Chondrocyte (in vitro differentiated cells): ENCODE measurements at places on chromosomes 4 and X.

GRCh38 chrX:139508099-139508498, 22.4 kb upstream of the F9 start:
- H3K27ac ChIP-seq: no peak overlapping the region
- no peak overlapping the region for H3K4me3 ChIP-seq
- H3K36me3 ChIP-seq: no peaks in the 10 kb centered on the region
- H3K4me1 ChIP-seq: no peaks in the 10 kb centered on the region
- DNase-seq: no peak

DNA sequence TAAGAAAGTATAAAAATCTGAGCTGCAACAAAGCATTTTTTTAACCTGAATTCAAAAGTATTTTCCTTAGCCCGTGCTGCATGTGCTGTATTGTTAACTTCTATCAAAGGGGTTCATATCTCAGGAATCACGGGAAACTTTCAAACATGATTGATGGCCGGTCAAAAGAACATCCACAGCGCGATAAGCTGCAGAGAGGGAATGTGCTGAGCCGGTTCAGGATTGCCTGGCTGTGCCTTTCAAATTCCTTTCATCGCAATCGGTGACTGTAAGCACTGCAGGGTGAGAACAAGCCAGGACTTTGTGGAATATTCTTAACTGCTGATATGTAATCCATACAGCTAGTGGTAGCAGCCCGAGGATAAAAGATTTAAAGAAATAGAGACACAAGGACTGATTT, 210.9 kb upstream of the NOCT start:
- no peak overlapping the region for H3K27ac ChIP-seq
- no peak for DNase-seq
- H3K27me3 ChIP-seq: peaks cover 17% of the 10 kb centered on the region
- H3K4me1 ChIP-seq: peaks cover 6% of the 10 kb centered on the region
- H3K36me3 ChIP-seq: no peaks in the 10 kb centered on the region
- peak overlapping the region; percentile 28 for H3K4me3 ChIP-seq

GRCh38 chr4:186192066-186192612, 772 bp downstream of the CYP4V2 start:
- peak overlapping the region; percentile 89 for H3K27ac ChIP-seq
- no peaks in the 10 kb centered on the region for H3K27me3 ChIP-seq
- peaks cover 19% of the 10 kb centered on the region for H3K4me1 ChIP-seq
- peak overlapping the region; percentile 86 for H3K4me3 ChIP-seq
- peaks cover 4% of the 10 kb centered on the region for H3K36me3 ChIP-seq

DNA sequence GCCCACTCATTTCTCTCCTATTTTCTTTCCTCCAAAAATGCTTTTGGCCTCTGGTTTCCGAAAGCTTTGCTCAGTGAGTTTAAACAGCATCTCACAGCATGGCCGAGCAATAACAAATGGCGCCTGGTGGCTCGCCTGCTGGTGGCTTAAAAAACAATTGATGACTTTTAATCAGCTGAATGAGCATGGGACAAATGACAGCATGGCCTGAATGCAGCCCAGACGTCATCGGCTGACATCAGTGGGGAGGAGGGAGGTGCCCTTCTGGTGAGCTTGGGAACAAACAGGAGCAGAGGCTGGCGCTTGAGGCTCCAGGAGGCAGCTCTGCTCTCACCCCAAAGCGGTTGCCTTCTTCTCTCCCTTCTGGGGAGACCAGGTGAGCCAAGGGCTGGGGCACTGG, 286.4 kb downstream of the BCOR start:
- no peak overlapping the region for H3K4me3 ChIP-seq
- no peaks in the 10 kb centered on the region for H3K36me3 ChIP-seq
- no peaks in the 10 kb centered on the region for H3K27me3 ChIP-seq
- no peak overlapping the region for H3K27ac ChIP-seq
- no peak for DNase-seq

- H3K27me3 ChIP-seq: peaks cover 16% of the 10 kb centered on the region
- H3K4me1 ChIP-seq: no peaks in the 10 kb centered on the region
- no peak for DNase-seq
- no peak overlapping the region for H3K4me3 ChIP-seq
- H3K36me3 ChIP-seq: no peaks in the 10 kb centered on the region
Measured at GRCh38 chr4:70203601-70204000, 8.1 kb downstream of the ODAM start.

DNA sequence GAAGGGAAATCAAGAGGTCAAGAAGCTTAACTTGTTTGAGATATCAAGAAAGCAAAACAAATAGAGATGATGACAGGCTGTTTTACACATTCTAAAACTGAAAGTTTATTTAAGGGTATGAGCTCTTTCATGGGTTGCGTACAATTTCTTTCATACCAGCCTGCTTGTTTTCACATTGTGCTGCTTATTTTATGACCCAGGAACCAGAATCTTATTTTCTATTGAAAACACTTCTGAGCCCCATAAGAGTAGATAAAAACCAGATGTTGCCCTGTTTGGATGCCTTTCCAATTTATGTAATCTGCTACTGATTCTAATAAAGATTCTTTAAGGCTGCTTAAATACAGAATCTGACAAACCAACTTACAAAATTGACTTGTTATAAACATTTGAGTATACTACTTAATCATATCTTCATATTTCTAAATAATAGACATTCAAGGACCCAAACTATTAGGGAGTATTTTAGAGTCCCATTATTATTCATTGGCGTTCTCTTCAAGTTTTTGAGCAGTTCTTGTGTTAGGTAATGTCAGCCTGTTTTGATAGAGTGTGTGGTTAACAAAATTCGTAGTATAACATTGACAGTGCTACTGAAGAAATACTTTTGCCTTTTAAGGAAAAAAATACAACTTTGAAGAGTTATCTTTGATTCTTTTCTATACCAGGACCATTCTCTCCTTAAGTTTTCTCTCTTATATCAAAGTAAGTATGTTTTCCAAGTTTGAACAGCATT, 74.4 kb downstream of the PDLIM5 start:
- peak overlapping the region; percentile 31 for H3K4me3 ChIP-seq
- H3K27me3 ChIP-seq: no peaks in the 10 kb centered on the region
- peak overlapping the region; percentile 78 for H3K27ac ChIP-seq
- H3K4me1 ChIP-seq: peaks cover 89% of the 10 kb centered on the region
- H3K36me3 ChIP-seq: peaks cover 15% of the 10 kb centered on the region
- no peak for DNase-seq

DNA sequence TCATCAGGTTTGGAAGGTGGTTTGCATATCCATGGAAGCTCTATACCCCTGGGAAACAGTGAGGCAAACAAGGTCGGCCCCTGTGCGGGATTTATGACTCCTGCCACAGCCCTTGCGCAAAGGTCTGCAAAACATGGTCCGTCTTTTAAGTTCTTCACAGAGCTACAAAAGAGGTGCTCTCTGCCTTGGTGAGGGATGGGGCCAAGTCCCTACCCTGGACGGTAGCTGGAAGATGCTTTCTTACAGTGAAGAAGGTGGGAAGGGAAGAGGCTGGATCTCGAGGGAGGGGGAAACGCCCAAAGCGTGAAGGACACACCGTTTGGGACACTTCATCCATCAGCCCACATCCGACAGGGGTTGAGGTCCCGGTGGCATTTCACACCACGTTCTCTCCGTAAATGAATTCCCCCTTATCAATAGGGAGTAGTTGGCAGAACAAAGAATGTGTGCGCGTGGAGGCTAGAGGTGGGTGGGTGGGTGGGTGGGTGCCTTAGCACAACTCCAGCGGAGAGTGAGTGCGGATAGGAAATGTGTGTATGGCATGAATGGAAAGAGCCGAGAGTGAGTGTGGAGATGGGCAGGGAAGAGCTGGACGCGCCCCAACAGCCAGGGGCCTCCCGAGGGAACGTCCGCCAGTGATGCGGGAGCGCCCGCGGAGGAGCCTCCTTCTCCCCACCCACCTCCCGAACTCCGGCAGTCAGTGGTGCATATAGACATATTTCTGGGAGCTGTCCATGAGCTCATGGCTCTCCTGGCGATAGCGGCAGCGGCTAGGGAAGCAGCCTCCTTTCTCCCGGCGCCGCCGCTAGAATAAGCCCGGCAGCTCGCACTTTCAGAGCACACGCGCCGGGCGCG, 68.3 kb downstream of the LARP7 start:
- H3K36me3 ChIP-seq: peaks cover 3% of the 10 kb centered on the region
- peak overlapping the region; percentile 69 for H3K4me3 ChIP-seq
- H3K27ac ChIP-seq: no peak overlapping the region
- H3K27me3 ChIP-seq: peaks cover 59% of the 10 kb centered on the region

DNA sequence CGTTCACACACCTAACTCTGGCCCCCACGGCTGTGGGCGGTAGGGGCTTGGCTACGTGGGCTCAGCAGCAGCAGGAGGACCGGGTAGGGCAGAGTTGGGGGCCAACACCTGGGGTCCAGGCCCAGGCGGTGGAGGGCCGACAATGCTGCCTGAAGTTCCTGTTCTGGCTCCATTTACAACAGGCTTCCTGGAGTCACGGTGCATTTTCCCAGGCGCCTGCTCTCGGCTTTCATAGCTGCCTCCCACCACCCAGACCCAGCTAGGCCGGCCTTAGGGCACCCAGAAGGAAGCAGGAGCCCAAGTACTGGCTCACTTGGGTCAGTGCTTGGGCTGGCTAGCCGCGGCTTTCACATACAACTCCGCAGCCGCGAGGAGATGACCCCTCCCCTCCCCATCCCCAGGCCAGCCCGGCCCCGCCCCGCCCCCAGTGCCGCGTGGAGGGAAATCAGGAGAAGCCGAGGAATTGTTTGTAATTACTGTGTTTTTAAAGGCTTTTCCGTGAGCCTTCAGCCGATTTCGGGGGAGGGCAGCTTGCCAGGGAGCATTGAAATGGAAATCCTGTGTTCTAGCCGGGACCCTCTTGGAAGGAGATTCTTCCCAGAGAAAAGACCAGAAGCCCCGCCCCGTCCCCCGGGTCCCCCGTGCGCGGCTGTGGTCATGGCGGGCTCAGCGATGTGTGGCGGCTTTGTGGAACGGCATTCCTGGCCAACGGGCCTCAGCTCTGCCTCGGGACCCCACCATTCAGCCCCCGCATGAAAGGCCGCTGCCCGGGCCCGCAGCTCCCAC, 28.5 kb downstream of the PJA1 start:
- H3K4me1 ChIP-seq: peaks cover 15% of the 10 kb centered on the region
- no peaks in the 10 kb centered on the region for H3K27me3 ChIP-seq
- DNase-seq: peak; percentile 83
- H3K27ac ChIP-seq: peak overlapping the region; percentile 84
- H3K4me3 ChIP-seq: peak overlapping the region; percentile 30

GRCh38 chrX:154025230-154025629, 5.5 kb upstream of the IRAK1 start:
- H3K27me3 ChIP-seq: no peaks in the 10 kb centered on the region
- H3K36me3 ChIP-seq: peaks cover 3% of the 10 kb centered on the region
- H3K27ac ChIP-seq: no peak overlapping the region
- no peak for DNase-seq

GRCh38 chrX:46628460-46629371, 55.2 kb downstream of the CHST7 start:
- no peak overlapping the region for H3K4me3 ChIP-seq
- peaks cover 10% of the 10 kb centered on the region for H3K4me1 ChIP-seq
- no peaks in the 10 kb centered on the region for H3K36me3 ChIP-seq
- H3K27me3 ChIP-seq: no peaks in the 10 kb centered on the region

DNA sequence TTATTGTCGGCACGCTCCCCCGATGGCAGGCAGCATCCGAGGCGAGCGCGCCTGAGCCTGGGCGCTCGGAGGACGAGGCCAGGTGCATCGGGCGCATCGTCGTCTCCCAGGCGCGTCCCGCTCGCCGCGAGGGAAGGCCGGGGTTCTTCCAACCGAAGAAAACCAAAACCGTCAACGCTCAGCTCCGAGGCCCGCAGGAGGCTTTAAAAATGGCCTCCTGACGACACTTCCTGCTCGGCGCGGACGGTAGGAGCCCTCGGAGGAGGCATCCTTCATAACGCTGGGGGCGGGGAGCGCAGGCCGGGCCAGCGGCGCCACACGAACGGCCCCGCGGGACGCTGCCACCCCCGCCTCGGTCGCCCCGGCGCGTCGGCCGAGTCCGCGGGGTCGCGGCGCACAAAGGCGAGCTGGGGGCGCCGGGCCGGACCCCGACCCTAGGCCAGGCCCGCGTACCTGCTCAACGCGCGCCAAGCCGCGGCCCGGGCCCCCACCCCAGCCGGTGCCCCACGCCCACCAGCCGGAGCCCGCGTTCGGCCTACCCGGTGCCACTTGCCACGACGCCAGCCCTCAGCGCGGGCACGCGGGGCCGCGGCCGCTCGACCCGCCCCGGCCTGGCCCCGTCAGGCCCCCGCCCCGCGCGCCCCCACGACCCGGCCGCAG, 501 bp downstream of the ZNF518B start:
- DNase-seq: no peak
- peaks cover 26% of the 10 kb centered on the region for H3K36me3 ChIP-seq
- no peaks in the 10 kb centered on the region for H3K27me3 ChIP-seq

DNA sequence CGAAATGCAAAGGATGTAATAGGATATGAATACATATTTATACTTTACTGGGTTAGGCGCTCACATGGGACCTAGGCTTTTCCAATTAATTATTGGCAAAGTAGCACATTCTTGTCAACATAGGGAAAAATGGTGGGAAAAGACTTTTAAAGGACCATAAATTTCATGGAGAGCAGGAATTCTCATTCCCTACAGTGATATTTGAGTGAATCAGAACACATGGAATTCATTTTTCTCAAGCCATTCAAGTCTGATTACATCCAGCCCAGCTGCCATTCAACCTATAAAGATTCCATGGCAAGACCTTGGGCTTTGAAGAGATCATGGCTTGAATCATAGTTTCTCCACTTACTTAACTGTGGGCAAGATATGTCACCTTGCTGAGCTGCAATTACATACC, 150.4 kb downstream of the SOWAHB start:
- no peak for DNase-seq
- H3K4me1 ChIP-seq: peaks cover 77% of the 10 kb centered on the region
- H3K36me3 ChIP-seq: peaks cover 5% of the 10 kb centered on the region
- no peak overlapping the region for H3K4me3 ChIP-seq

- H3K4me3 ChIP-seq: no peak overlapping the region
- peaks cover 9% of the 10 kb centered on the region for H3K27me3 ChIP-seq
- no peak overlapping the region for H3K27ac ChIP-seq
- no peaks in the 10 kb centered on the region for H3K36me3 ChIP-seq
Measured at GRCh38 chr4:64718091-64718490, 308.8 kb upstream of the TECRL start.

DNA sequence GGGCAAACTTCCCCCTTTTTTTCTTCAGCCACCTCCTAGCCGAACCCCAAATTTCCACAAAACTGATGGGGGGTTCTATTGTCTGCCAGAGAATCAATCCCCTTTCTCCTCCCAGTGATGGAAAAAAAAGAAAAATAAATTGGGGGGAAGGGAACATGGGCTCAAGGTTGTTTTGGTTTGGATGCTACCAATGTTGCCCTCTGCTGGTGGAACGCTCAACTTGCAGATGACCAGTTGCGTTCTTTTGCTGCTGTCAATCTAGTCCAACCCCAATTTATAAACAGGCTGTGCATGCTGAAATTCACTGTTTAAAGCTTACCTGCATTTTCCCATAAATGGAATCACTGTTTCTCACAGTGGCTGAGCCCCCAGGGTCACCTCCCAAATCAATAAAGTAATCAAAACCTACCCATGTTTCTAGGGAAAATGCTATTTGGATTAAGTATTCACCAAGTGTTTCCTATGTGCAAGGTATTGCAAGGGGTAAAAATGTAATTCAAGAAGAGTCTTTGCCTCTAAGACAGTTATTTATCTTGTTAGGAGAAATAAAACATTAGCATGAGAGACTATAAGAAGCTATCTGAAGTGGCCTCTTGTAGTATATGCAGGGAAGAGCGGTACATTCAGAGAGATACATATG, 116.7 kb upstream of the TMEM164 start:
- H3K4me1 ChIP-seq: peaks cover 6% of the 10 kb centered on the region
- H3K27me3 ChIP-seq: peaks cover 7% of the 10 kb centered on the region
- H3K27ac ChIP-seq: no peak overlapping the region
- H3K36me3 ChIP-seq: no peaks in the 10 kb centered on the region
- DNase-seq: no peak

- H3K4me3 ChIP-seq: no peak overlapping the region
- DNase-seq: no peak
- H3K27me3 ChIP-seq: peaks cover 9% of the 10 kb centered on the region
- H3K4me1 ChIP-seq: no peaks in the 10 kb centered on the region
- no peaks in the 10 kb centered on the region for H3K36me3 ChIP-seq
- no peak overlapping the region for H3K27ac ChIP-seq
Measured at GRCh38 chr4:173807347-173807746, 277.3 kb upstream of the HAND2 start.
